ENCODE measurements at places on chromosomes 7 and 10. TPM values are rescaled to one million over a fixed set of nuclear protein-coding genes. Genes with fewer than 3 reads are reported as not detected.

GRCh38 chr10:36888925-36889573, 236.3 kb upstream of the ANKRD30A start:
- H3K27ac ChIP-seq, result no peak overlapping the region
- H3K27me3 ChIP-seq, result no peaks in the 10 kb centered on the region
- H3K4me3 ChIP-seq, result no peak overlapping the region

DNA sequence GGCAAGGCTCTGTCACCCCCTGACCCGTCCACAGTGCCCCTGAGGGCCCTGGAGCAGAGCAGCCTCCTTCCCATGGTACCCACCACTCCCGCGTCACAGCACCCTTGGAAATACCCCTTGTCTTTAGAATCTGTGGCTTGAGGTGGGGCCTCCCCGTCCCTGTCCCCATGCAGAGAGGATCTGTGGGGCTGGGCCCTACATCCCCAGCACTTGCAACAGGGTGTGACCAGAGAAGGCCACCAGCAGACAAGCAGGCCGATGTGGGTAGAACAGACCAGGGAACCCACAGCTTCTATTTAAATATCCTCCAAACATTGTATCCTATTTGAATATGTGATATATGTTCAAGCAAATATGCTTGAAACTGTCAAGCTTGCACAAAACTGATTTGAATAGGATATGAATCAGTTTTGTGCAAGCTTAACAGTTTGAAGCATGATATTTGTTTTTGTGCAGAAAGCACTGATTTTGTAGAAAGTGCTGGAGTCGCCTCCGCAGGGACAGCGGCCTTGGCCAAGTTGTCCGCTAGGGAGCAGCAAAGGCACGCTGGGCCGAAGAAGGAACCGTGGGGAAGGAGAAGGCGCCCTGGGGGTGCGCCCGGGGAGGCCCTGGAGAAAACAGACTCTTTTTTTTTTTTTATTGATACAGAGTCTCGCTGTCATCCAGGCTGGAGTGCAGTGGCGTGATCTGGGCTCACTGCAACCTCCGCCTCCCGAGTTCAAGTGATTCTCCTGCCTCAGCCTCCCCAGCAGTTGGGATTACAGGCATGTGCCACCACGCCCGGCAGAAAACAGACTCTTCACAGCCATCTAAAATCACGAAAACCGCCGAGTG, 2.2 kb downstream of the CFAP46 start:
- peak; percentile 76 for DNase-seq
- H3K27me3 ChIP-seq, result peaks cover 14% of the 10 kb centered on the region
- no peak overlapping the region for H3K27ac ChIP-seq
- H3K4me1 ChIP-seq, result no peaks in the 10 kb centered on the region
- no peaks in the 10 kb centered on the region for H3K36me3 ChIP-seq

DNA sequence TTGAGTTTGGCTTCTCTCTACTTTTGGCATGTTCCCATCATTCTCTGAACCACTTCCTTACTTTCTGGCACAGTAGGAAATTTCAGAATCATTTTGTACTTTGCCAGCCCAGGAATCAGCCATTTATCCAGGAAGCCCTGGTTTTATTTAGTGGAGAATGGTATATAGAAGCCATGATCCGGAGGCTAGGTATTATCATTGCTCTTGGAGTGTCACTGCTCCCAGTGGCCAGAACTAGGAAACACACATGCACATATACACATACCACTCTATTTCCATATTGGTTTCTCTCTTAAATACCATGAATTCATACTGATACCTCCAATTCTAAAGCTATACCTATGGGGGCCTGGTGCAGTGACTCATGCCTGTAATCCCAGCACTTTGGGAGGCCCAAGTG, 36.3 kb downstream of the SUFU start:
- H3K27ac ChIP-seq, result no peak overlapping the region
- H3K36me3 ChIP-seq, result no peaks in the 10 kb centered on the region
- peak; percentile 44 for DNase-seq

GRCh38 chr7:51785171-51785570, 468.6 kb upstream of the COBL start:
- no peak overlapping the region for H3K4me3 ChIP-seq
- H3K4me1 ChIP-seq, result no peaks in the 10 kb centered on the region
- no peak for DNase-seq
- H3K36me3 ChIP-seq, result no peaks in the 10 kb centered on the region
- no peaks in the 10 kb centered on the region for H3K27me3 ChIP-seq

DNA sequence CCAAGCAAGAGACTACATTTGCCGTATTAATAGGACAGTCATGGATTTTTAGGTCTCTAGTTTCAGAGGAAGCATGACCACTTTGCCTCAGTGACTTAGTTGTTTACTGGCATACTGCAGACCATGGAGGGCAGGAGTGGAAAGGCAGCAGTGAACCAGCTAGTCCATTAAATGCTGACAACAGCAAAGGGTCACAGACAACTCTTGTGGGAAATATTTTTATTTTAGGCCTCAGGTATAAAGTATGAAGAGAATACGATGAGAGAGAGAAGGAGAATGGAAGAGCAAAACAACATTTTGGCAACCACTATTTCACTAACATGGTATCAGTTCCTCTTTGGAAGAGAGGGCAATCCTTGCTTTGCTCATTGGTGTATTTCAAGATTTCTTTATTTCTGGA, 118.0 kb downstream of the RELN start:
- DNase-seq, result no peak
- H3K4me3 ChIP-seq, result no peak overlapping the region
- H3K27me3 ChIP-seq, result no peaks in the 10 kb centered on the region
- H3K27ac ChIP-seq, result no peak overlapping the region
- no peaks in the 10 kb centered on the region for H3K36me3 ChIP-seq

GRCh38 chr7:34747176-34747781, 89.3 kb downstream of the NPSR1 start:
- H3K4me3 ChIP-seq, result no peak overlapping the region
- H3K27me3 ChIP-seq, result peaks cover 4% of the 10 kb centered on the region
- DNase-seq, result no peak
- no peaks in the 10 kb centered on the region for H3K36me3 ChIP-seq
- no peaks in the 10 kb centered on the region for H3K4me1 ChIP-seq

DNA sequence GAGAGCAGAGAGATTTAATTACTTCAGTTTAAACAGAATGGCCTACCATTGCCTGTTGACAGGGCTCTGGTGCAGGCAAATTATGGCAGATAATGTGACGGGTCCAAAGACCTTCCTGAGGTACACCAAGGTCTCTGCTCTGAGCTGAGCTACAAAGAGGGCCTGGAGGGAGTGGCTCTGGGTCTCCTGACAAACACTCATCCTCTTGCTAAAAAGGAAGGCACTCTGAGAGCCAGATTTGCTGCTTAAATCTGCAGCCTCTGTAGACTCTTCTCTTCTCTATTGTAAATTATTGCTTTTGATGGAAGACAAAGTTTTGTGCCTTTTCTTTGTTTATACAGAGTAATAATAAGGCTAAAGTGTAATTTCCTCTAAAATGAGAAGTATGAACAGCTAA, 529.5 kb upstream of the FZD8 start:
- DNase-seq, result peak; percentile 58
- H3K4me3 ChIP-seq, result peak overlapping the region; percentile 50
- H3K27ac ChIP-seq, result peak overlapping the region; percentile 83

GRCh38 chr7:2107386-2108070, 125.2 kb downstream of the MAD1L1 start:
- H3K27me3 ChIP-seq, result no peaks in the 10 kb centered on the region
- DNase-seq, result no peak
- no peak overlapping the region for H3K27ac ChIP-seq
- no peaks in the 10 kb centered on the region for H3K36me3 ChIP-seq

GRCh38 chr7:9945131-9945530, 1028.5 kb upstream of the PHF14 start:
- H3K36me3 ChIP-seq, result no peaks in the 10 kb centered on the region
- no peaks in the 10 kb centered on the region for H3K27me3 ChIP-seq
- no peak for DNase-seq
- H3K4me1 ChIP-seq, result no peaks in the 10 kb centered on the region
- H3K27ac ChIP-seq, result no peak overlapping the region

DNA sequence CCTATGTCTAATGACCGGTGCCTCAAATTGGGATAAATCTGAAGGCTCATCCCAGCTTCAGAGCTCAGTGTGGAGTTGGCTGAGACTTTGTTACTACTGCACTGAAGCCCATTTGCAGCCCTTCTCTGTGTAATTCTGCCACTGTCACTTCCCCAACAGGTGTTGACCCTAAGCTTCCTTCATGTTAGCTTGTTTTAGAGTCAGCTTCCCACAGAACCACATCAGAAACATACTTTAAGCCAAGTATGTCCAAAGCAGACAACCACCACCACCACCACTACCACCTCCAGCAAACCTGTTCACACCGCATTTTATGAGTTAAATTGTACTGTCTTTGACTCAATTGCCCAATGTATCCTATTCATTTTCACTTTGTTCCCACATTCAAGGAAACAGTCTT, 25.2 kb upstream of the GNAT3 start:
- H3K27me3 ChIP-seq, result no peaks in the 10 kb centered on the region
- H3K4me3 ChIP-seq, result no peak overlapping the region
- no peak overlapping the region for H3K27ac ChIP-seq

GRCh38 chr10:31030260-31030659, 1.4 kb downstream of the ZNF438 start:
- peak; percentile 47 for DNase-seq
- H3K27me3 ChIP-seq, result no peaks in the 10 kb centered on the region
- peaks cover 39% of the 10 kb centered on the region for H3K4me1 ChIP-seq
- peak overlapping the region; percentile 83 for H3K4me3 ChIP-seq
- no peaks in the 10 kb centered on the region for H3K36me3 ChIP-seq

DNA sequence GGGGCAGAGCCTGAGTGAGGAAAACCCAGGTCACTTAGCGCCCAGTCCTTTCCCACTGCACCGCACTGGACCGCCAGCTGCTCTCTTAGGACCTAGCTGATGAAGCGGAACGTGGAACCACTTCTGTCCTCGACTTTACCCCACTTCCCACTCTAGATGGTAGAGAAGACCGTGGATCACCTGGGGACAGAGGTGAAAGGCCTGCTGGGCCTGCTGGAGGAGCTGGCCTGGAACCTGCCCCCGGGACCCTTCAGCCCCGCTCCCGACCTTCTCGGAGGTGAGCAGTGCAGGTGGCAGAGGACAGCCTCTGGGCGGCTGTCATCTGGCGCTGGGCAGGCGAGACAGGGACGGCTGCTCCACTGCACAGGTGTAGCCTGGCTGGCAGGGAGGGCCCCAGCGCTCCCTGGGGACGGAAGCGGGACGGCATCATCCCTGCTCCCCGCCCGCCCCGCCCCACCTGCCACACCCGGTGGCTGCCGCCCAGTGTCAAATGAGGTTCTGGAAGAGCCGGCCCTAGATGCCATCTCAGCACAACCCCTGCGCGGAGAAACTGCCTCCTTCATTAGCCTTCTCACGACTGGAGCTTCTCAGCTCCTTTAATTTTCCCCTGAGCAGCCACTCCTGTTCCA, 11.7 kb downstream of the PLAC9 start:
- no peak overlapping the region for H3K27ac ChIP-seq
- peak; percentile 35 for DNase-seq
- no peaks in the 10 kb centered on the region for H3K36me3 ChIP-seq
- H3K4me3 ChIP-seq, result no peak overlapping the region
- H3K4me1 ChIP-seq, result peaks cover 18% of the 10 kb centered on the region

GRCh38 chr10:31749981-31750840, 178.4 kb downstream of the ARHGAP12 start:
- H3K4me1 ChIP-seq, result peaks cover 45% of the 10 kb centered on the region
- no peak overlapping the region for H3K4me3 ChIP-seq
- H3K36me3 ChIP-seq, result no peaks in the 10 kb centered on the region
- peak; percentile 61 for DNase-seq
- H3K27me3 ChIP-seq, result no peaks in the 10 kb centered on the region

DNA sequence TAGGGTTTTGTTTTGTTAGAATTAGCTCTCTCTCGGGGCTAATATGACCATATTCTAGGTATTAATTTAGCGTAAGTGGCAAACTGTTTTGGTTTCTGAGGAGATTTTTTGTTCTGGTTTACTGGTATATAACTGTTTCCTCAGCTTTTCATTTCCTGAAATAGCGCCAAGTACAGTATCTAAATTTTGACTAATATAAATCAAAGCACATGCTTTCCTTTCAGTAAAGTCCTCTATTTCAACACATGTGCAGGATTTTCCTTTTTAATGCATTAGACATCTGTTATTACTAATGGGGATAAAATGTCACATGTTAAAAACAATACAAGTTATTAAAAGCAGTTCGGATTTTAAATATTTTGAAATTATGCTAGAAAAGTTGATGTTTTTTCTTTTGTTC, 11.3 kb downstream of the FERD3L start:
- no peak overlapping the region for H3K4me3 ChIP-seq
- peak; percentile 39 for DNase-seq
- peaks cover 6% of the 10 kb centered on the region for H3K4me1 ChIP-seq

DNA sequence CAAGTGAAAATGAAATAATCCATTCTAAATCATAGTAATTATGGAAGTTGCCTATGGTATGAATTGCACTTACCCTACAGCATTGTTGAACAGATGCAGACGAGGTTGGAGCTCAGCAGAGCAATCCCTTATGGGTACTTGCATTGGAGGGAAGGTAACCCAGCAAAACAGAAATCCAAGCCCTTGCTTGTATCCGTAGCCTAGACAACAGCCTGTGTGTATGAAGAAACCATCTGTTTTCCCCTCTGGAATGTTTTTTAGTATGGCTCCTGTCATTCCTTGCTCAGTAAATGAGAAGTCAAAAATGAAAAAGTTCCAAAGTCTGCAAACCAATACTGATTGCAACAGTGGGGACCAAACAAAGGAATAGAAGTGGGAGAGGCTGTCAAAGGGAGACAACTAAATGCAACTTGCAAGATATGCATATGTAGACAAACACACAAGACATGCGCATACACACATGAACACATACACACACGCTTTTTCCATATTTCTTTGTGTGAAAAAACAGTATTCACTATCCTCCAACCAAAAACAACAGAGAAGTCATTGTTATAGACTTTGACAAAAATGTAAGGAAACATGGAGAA, 260.8 kb downstream of the DYNC1I1 start:
- H3K4me3 ChIP-seq, result no peak overlapping the region
- H3K36me3 ChIP-seq, result no peaks in the 10 kb centered on the region
- no peaks in the 10 kb centered on the region for H3K27me3 ChIP-seq

DNA sequence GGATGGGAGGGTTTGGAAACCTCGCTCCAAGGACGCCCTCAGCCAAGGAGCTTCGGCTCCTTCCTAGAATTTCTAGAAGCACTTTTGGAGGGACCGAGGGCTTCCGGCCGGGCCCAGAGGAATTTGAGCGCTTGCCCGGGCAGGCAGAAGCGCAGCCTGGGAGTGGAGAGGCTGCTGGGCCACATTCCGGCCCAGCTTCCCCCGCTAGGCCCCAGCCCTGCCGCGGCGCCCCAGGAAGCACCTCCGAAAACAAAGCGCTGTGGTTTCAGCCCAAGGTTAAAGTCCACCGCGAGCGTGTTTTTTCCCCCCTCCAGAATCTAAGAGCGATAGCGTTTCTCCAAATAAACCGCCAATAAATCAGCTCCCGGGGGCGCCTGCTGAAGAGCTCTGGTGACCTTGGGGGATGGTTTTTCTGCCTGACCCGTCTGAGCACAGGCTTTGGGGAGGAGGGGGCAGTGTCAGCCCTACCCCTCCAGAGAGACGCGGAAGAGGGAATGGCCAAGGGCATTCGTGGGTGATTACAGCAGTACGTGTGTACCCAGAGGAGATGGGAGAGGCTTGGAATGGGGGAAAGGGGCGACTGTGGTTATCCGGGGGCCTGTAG, 5.7 kb upstream of the TNRC18 start:
- H3K4me1 ChIP-seq, result 0 out of 2 replicates have a peak, but pooled peaks cover 4% of the 10 kb centered on the region
- DNase-seq, result peak; percentile 69
- H3K36me3 ChIP-seq, result no peaks in the 10 kb centered on the region
- H3K27ac ChIP-seq, result peak overlapping the region; percentile 98

The GPC2 gene
- 0.22 TPM for total RNA-seq

The AFAP1L2 gene
- total RNA-seq, result not detected

The COPG2 gene
- 29.7 TPM for total RNA-seq

The SCIN gene
- total RNA-seq, result 0.32 TPM

The TSPAN13 gene
- 4.2 TPM for total RNA-seq

The HPSE2 gene
- not detected for total RNA-seq

The ADAMTS14 gene
- total RNA-seq, result 0.97 TPM
